ENCODE measurements at places on chromosomes 1 and 21. TPM values are rescaled to one million over a fixed set of nuclear protein-coding genes. Genes with fewer than 3 reads are reported as not detected.

Gene PIK3CD
- 10.6 TPM for total RNA-seq

Gene NBPF4
- total RNA-seq: 0.25 TPM

Gene JTB
- 147 TPM for total RNA-seq

Gene NBPF11
- 5.1 TPM for total RNA-seq

Gene MIXL1
- not detected for total RNA-seq

Gene SLC5A3
- 3.8 TPM for total RNA-seq

Gene MTFR1L
- total RNA-seq: 24.2 TPM

Gene AXDND1
- total RNA-seq: 0.24 TPM

Gene ANGPTL3
- not detected for total RNA-seq

Gene CLDN14
- 0.46 TPM for total RNA-seq

Gene THEM5
- total RNA-seq: not detected

Gene LORICRIN
- total RNA-seq: not detected

Gene CRYBG2
- total RNA-seq: 1.7 TPM

Gene PLA2G2C
- total RNA-seq: not detected

Gene NTNG1
- total RNA-seq: not detected

Gene PTGS2
- total RNA-seq: 10.0 TPM

Gene ADORA3
- not detected for total RNA-seq

Gene ARHGEF16
- total RNA-seq: 5.1 TPM

Gene FMO4
- total RNA-seq: 1.2 TPM

Gene CFAP410
- 7.8 TPM for total RNA-seq

Gene TGFBR3
- total RNA-seq: 3.9 TPM

Gene RAP1GAP
- 13.8 TPM for total RNA-seq

Gene ADGRL2
- total RNA-seq: 15.3 TPM

Gene MEGF6
- 10.3 TPM for total RNA-seq

Gene GJA9
- 0.08 TPM for total RNA-seq

Gene MTARC2
- 11.5 TPM for total RNA-seq

Gene CLCA4
- total RNA-seq: not detected

Gene EVA1C
- total RNA-seq: 36.8 TPM

Gene ABCD3
- total RNA-seq: 28.1 TPM

Gene KRTAP21-2
- total RNA-seq: not detected

Gene NMNAT2
- 0.60 TPM for total RNA-seq

Gene DENND1B
- total RNA-seq: 3.6 TPM

Gene GBP6
- not detected for total RNA-seq

Gene FBXO44
- total RNA-seq: 17.1 TPM

Gene TSPEAR
- not detected for total RNA-seq

Gene PCAT6
- 3.1 TPM for total RNA-seq

Gene GPATCH2
- total RNA-seq: 10.3 TPM

Gene HTR1D
- total RNA-seq: 14.7 TPM

Gene GJA5
- not detected for total RNA-seq

Gene UBE2U
- not detected for total RNA-seq

Gene RABGGTB
- 85.8 TPM for total RNA-seq

Gene RCOR3
- total RNA-seq: 20.8 TPM

Gene S100A7A
- not detected for total RNA-seq

Gene WNT3A
- 0.05 TPM for total RNA-seq

Gene CCDC17
- 0.45 TPM for total RNA-seq

Gene TAF12
- total RNA-seq: 15.1 TPM

Gene REN
- not detected for total RNA-seq

Gene S100B
- total RNA-seq: not detected

Gene COL11A1
- 4.3 TPM for total RNA-seq
